Muscle of leg (tissue), 16 donors: ENCODE measurements at places on chromosomes 2 and 18. TPM values are rescaled to one million over a fixed set of nuclear protein-coding genes. Genes with fewer than 3 reads are reported as not detected.
A peak's percentile ranks its signal among the peaks of the same experiment; 100 is the strongest.

DNA sequence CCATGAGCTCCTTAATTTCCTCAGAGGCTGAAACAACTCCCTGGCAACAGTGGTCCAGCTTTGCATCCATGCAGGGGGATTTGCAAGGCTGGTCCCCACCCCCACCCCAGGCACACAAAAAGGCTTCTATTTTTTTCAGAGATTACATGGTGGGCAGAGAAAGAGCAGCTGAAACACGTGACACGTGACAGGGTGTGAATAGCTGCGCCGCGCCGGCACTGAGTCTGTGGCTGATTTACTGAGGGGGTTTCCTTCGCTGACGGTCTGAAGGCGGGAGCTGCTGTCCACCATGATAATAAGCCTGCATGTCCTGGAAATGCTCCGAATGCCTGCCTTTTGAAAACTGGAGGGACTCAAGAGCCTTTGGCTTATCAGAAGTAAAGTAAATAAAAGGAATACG, 50.7 kb upstream of the APCDD1 start:
- no peak overlapping the region for H3K27ac ChIP-seq
- no peak overlapping the region for H3K4me3 ChIP-seq
- peaks cover 21% of the 10 kb centered on the region for H3K4me1 ChIP-seq
- no peaks in the 10 kb centered on the region for H3K36me3 ChIP-seq
- DNase-seq, result peak; percentile 21
- H3K27me3 ChIP-seq, result peaks cover 11% of the 10 kb centered on the region

DNA sequence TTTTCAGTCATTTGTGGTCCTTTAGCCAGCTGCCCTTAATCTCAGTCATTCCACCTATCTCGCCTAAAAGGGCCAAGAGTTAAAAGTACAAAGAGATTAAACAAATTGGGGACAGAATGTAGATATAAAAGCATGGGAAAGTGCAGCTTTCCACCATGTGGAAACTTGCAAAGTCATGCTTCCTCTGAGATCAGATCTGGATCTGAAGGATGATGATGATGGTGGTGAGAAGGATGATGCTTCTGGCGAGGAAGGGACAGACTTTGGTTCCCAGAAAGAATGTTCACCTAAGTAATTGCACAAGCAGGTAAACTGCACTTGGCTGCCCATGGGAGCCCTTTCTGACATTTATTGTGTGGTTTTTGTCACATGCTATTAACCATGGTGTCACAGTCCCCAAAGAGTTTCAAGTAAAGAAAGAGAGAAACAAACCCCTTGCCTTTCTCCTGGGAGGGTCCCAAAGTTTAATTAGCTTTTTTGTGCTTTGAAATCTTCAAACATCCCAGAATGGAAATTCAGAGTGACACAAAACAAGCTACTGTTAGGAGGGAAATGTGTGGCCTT, 34.7 kb downstream of the KLF7 start:
- H3K4me3 ChIP-seq, result no peak overlapping the region
- H3K36me3 ChIP-seq, result no peaks in the 10 kb centered on the region
- no peak for DNase-seq
- H3K27ac ChIP-seq, result no peak overlapping the region
- peaks cover 28% of the 10 kb centered on the region for H3K4me1 ChIP-seq
- H3K27me3 ChIP-seq, result no peaks in the 10 kb centered on the region

GRCh38 chr2:215622837-215623236, 187.0 kb upstream of the FN1 start:
- H3K4me1 ChIP-seq, result peaks cover 13% of the 10 kb centered on the region
- no peaks in the 10 kb centered on the region for H3K27me3 ChIP-seq
- no peak overlapping the region for H3K4me3 ChIP-seq
- no peaks in the 10 kb centered on the region for H3K36me3 ChIP-seq
- H3K27ac ChIP-seq, result peak overlapping the region; percentile 15
- DNase-seq, result peak; percentile 40

- H3K4me3 ChIP-seq, result no peak overlapping the region
- no peak for DNase-seq
These were observed 56.8 kb downstream of the ASAP2 start for GRCh38 chr2:9263428-9263827.

HNMT gene
- 24.1 TPM for polyA plus RNA-seq

DNA sequence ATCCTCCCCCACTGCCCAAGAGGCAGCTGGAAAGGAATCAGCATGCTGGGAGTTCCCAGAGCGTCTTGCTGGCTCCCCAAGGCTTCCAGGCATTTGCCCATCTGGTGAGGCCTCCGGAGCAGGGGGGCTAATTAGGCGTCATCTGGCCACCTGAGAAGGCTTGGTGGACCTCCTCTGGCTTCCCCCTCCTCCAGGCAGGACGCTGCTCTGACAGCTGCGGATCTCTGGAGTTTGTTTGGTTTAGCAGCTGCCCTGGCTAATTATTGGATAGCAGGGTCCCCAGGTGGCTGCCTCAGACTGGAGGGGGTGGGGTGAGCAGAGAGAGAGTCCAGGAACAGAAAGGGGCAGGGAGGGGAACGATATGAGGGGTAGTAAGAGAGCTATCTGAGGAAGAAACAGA, 425.2 kb upstream of the MEX3C start:
- no peak overlapping the region for H3K27ac ChIP-seq
- H3K27me3 ChIP-seq, result peaks cover 5% of the 10 kb centered on the region
- H3K4me3 ChIP-seq, result no peak overlapping the region
- no peak for DNase-seq
- no peaks in the 10 kb centered on the region for H3K36me3 ChIP-seq

PAX8 gene
- 2.5 TPM for polyA plus RNA-seq

GRCh38 chr2:14967729-14968128, 335.2 kb downstream of the LRATD1 start:
- H3K27me3 ChIP-seq, result no peaks in the 10 kb centered on the region
- no peak overlapping the region for H3K27ac ChIP-seq
- no peaks in the 10 kb centered on the region for H3K36me3 ChIP-seq

GRCh38 chr2:70574109-70574508, 20.5 kb upstream of the TGFA start:
- H3K27me3 ChIP-seq, result peaks cover 7% of the 10 kb centered on the region
- H3K4me1 ChIP-seq, result no peaks in the 10 kb centered on the region
- DNase-seq, result no peak

GLI2 gene
- polyA plus RNA-seq, result 9.6 TPM

GRCh38 chr2:201909348-201909747, 103.0 kb downstream of the CDK15 start:
- H3K27ac ChIP-seq, result peak overlapping the region; percentile 77
- H3K27me3 ChIP-seq, result peaks cover 2% of the 10 kb centered on the region
- peak; percentile 26 for DNase-seq
- no peaks in the 10 kb centered on the region for H3K36me3 ChIP-seq

- peaks cover 30% of the 10 kb centered on the region for H3K4me1 ChIP-seq
- peaks cover 17% of the 10 kb centered on the region for H3K36me3 ChIP-seq
- DNase-seq, result no peak
- no peak overlapping the region for H3K27ac ChIP-seq
- no peaks in the 10 kb centered on the region for H3K27me3 ChIP-seq
- H3K4me3 ChIP-seq, result no peak overlapping the region
These were observed 256.0 kb downstream of the HAUS1 start for GRCh38 chr18:46360102-46360699.

EMILIN1 gene
- 144 TPM for polyA plus RNA-seq

ARMC9 gene
- 4.0 TPM for polyA plus RNA-seq

- peak overlapping the region; percentile 40 for H3K4me3 ChIP-seq
- H3K4me1 ChIP-seq, result peaks cover 25% of the 10 kb centered on the region
- no peak for DNase-seq
- H3K27me3 ChIP-seq, result peaks cover 76% of the 10 kb centered on the region
These were observed 1.7 kb upstream of the CELF4 start for GRCh38 chr18:37567061-37567993.

- H3K4me1 ChIP-seq, result peaks cover 22% of the 10 kb centered on the region
- peak; percentile 16 for DNase-seq
- peaks cover 16% of the 10 kb centered on the region for H3K36me3 ChIP-seq
- H3K4me3 ChIP-seq, result no peak overlapping the region
- H3K27ac ChIP-seq, result no peak overlapping the region
These were observed 2.7 kb downstream of the NCK2 start for GRCh38 chr2:105747254-105747894.

GRCh38 chr2:100844514-100844913, 24.6 kb downstream of the NPAS2 start:
- H3K4me3 ChIP-seq, result no peak overlapping the region
- DNase-seq, result no peak
- no peaks in the 10 kb centered on the region for H3K36me3 ChIP-seq
- H3K4me1 ChIP-seq, result no peaks in the 10 kb centered on the region
- no peaks in the 10 kb centered on the region for H3K27me3 ChIP-seq
